ENCODE measurements at places on chromosomes 4 and X.

DNA sequence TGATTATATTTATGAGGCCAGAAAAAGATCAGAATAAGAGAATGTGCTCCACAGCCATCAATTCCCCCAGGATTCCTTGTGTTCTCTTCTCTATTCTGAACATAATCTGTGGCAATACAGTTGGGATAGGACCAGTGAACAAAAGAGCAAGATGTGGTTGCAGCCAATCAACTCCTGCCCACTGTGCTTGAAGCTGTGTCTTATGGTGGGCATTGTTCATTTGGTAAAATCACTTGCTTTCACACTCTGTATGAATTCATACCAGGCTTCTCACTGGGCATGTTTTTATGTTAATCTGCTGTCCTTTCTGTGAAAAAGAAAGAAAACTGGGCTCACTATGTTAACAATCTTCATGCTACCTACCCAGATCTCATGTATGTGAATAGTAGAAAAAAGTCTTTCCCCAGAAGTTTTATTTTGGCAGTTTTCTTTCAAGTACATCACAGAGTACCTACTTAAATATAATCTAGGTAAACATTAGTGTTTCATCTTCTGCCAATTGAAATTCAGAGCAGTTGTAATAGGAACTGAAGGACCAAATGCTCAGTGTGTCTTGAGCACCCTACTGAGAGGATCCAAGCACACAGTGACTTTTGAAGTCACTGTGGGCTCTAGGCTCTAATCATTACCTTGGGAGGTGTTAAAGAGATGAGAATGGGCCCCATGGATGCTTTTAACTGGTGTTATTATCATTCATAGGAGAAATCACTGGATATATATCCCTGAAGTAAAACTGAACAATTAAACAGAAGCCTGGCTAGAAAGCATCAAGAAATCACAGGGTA, 429.2 kb upstream of the TRAM1L1 start:
- DNase-seq, result no peak

GRCh38 chr4:19729886-19730651, 521.6 kb upstream of the SLIT2 start:
- DNase-seq, result no peak

- DNase-seq, result no peak
Measured at GRCh38 chrX:42934020-42934726, 156.2 kb upstream of the PPP1R2C start.

DNA sequence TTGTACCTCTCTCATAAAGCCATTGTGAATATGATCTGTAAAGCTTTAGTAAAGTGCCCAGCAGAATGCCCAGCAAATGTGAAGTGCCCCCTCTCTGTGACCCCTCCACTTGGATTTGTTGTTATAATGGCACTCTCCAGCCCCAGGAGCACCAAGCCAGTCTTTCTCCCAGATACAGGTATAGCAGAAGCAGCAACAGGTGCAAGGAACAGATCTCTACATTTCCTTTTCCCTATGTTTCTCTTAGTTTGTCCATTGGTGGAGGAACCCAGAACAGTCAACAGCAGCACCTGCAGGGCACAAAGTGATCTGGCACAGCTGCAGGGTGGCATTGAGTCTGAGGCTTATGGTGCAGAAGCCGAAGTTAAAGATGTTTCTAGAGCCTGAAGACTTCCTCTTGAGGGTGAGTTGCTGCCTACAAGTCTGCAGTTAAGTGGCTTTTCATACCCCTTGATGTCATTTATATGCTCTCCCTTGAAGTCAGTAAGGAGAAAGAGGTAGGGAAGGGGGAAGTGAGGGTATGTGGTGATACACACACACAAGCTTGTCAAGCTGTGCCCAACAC, 16.1 kb upstream of the CXCL3 start:
- DNase-seq, result no peak

- DNase-seq, result no peak
Measured at GRCh38 chr4:22941688-22942375, 249.1 kb downstream of the GBA3 start.

- DNase-seq, result no peak
Measured at GRCh38 chrX:118615141-118615540, 112.3 kb upstream of the IL13RA1 start.

- no peak for DNase-seq
Measured at GRCh38 chr4:3202836-3203820, 45.8 kb upstream of the MSANTD1 start.

- no peak for DNase-seq
Measured at GRCh38 chr4:149964001-149964796, 114.0 kb upstream of the DCLK2 start.

GRCh38 chr4:127048376-127049044, 584.2 kb upstream of the INTU start:
- no peak for DNase-seq

DNA sequence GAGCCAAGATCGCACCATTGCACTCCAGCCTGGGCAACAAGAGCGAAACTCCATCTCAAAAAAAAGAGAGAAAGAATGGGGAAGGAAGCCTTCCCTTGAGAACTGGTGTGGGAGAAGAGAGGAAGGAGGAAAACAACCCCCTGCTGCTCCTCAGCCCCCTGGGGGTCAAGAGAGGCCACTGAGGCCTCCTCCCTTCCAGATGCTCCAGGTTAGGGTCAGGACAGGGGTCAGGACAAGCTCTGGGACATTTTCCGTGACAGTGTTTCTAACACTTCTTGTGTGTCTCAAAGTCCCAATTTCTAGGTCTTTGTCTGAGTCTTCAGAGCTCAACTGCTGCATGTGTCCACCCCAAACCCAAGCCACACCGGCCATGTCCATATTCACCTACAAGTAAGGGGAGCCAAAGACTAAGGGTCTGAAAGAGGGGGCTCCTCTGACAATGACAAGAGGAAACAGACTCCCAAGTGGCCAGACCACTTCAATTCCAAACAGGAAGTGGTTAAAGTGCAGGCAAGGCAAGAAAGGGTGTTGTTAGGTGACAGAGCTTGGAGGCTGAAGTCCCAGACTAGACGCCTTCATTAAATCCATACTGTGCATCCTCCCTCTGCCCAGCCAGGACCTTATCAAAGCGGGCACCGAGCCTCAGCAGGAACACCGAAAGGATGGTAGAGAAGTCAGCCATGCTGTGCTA, 8.3 kb downstream of the L1CAM start:
- DNase-seq, result no peak

GRCh38 chr4:26047795-26048194, 133.8 kb downstream of the SMIM20 start:
- DNase-seq, result no peak

- no peak for DNase-seq
Measured at GRCh38 chr4:15707363-15707715, 4.5 kb downstream of the BST1 start.

DNA sequence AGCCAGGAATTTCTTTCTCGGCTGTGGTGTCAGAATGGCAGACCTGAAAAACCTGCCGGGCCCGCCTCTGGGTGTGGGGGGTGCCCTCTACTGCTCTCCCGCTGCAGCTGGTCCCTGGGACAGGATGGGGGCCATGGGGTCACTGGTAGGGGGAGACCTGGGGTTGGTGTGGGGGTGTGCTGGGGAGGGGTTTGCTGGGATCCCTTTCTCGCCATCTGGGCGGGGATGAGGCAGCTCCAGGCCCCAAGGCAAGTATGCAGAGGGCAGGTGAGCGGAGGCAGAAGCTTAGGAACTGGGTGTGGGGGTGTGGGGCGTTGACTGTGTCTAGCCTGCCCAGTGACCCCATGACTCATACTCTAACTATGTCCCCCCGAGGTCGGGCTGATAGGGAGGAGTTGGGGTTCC, 884 bp downstream of the CCDC120 start:
- no peak for DNase-seq

GRCh38 chr4:37762294-37762990, 64.0 kb upstream of the PGM2 start:
- DNase-seq, result no peak
